ENCODE measurements at places on chromosomes 6 and 20. TPM values are rescaled to one million over a fixed set of nuclear protein-coding genes. Genes with fewer than 3 reads are reported as not detected.

Gene ENPP4
- 3.1 TPM for total RNA-seq

GRCh38 chr6:38453861-38454260 lies 185.9 kb downstream of the BTBD9 start:
- peaks cover 5% of the 10 kb centered on the region for H3K36me3 ChIP-seq
- no peaks in the 10 kb centered on the region for H3K27me3 ChIP-seq
- no peak overlapping the region for H3K4me3 ChIP-seq
- no peak overlapping the region for H3K27ac ChIP-seq
- H3K4me1 ChIP-seq, result no peaks in the 10 kb centered on the region

Gene ZNF165
- total RNA-seq, result 0.47 TPM

Gene TOX2
- 11.0 TPM for total RNA-seq

GRCh38 chr6:134421501-134421900 lies 103.6 kb upstream of the SGK1 start:
- no peak for DNase-seq
- H3K27ac ChIP-seq, result no peak overlapping the region
- H3K4me1 ChIP-seq, result no peaks in the 10 kb centered on the region
- H3K27me3 ChIP-seq, result no peaks in the 10 kb centered on the region
- no peaks in the 10 kb centered on the region for H3K36me3 ChIP-seq

Gene CST7
- total RNA-seq, result not detected

DNA sequence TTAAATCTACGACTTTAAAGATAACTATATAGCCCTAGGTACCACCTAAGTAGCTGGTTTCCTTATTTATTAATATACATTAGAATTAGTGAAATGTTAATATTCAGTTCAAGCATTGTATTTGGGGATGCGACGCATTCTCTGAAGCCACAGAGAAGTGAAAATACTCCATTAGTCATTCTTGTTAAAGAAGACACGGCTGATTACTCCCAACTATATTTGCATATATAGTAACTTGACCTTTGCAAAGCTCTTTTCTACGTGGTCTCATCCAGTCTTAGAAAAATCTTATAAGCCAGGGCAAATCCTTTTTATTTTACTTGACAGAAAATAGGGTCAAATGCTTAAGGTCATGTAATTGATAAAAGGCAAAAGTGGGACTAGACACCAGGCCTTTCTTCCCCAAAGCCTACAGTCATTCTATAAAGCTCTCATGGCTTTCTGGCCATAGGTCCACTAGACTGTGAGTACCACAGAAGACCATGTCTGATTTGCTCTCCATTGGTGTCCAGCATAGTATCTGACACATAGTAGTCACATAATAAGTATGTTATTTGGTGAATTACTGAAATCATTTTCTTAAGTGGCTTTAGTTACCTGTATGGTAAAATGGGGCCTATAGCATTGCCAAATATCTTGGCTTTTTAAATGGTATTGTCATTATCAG lies 11.3 kb downstream of the ZHX3 start:
- peaks cover 7% of the 10 kb centered on the region for H3K4me1 ChIP-seq
- no peaks in the 10 kb centered on the region for H3K36me3 ChIP-seq
- H3K27me3 ChIP-seq, result no peaks in the 10 kb centered on the region
- no peak for DNase-seq
- no peak overlapping the region for H3K27ac ChIP-seq

DNA sequence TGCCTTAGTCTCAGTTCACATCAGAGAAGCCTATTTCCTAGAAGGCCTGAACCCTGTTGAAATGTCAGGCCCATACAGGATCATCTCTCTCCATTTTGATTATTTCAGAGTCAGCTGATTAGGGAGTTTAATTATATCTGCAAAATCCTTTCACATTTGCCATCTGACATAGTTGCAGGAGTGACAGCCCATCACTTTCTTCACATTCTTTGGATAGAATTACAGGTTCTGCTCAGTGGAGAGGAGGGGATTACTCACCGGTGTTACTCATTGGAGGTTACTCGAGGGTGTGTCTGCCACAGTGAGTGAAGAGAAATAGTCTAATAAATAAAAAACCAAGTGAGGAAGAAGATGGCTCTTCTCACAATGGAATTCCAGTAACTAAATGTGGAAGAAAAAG lies 216.8 kb downstream of the TMEM242 start:
- H3K27ac ChIP-seq, result peak overlapping the region; percentile 14
- no peaks in the 10 kb centered on the region for H3K36me3 ChIP-seq
- H3K4me3 ChIP-seq, result peak overlapping the region; percentile 35
- no peaks in the 10 kb centered on the region for H3K27me3 ChIP-seq
- DNase-seq, result no peak

Gene PBOV1
- not detected for total RNA-seq

- H3K36me3 ChIP-seq, result no peaks in the 10 kb centered on the region
- no peak overlapping the region for H3K4me3 ChIP-seq
- H3K27ac ChIP-seq, result no peak overlapping the region
- H3K27me3 ChIP-seq, result no peaks in the 10 kb centered on the region
- H3K4me1 ChIP-seq, result no peaks in the 10 kb centered on the region
Observed at GRCh38 chr6:76914737-76915136, 548.6 kb downstream of the HTR1B start.
